GM23338 (cell line): ENCODE measurements at places on chromosomes 5 and 9. TPM values are rescaled to one million over a fixed set of nuclear protein-coding genes. Genes with fewer than 3 reads are reported as not detected.

Gene NMUR2
- 0.10 TPM in 1 of 2 replicates, not detected in the other for polyA plus RNA-seq

Gene TMEM252
- polyA plus RNA-seq = not detected in 2 replicates

Gene ESM1
- not detected in 2 replicates for polyA plus RNA-seq

Gene PRKACG
- polyA plus RNA-seq = not detected in 2 replicates

Gene SPOUT1
- polyA plus RNA-seq = 28.5 and 33.5 TPM in 2 replicates

Gene IL3
- not detected in 2 replicates for polyA plus RNA-seq

Gene TAS2R1
- polyA plus RNA-seq = 0.19 TPM in 1 of 2 replicates, not detected in the other

Gene IFNA21
- polyA plus RNA-seq = not detected in 2 replicates

Gene SLC34A1
- not detected in 2 replicates for polyA plus RNA-seq

Gene VCAN
- polyA plus RNA-seq = 133 and 137 TPM in 2 replicates

Gene HAPLN1
- polyA plus RNA-seq = 0.85 and 1.5 TPM in 2 replicates

Gene CDH12
- not detected in 2 replicates for polyA plus RNA-seq

Gene PCDHGB4
- 3.0 and 3.5 TPM in 2 replicates for polyA plus RNA-seq

Gene SH3TC2
- polyA plus RNA-seq = 0.10 TPM in 1 of 2 replicates, not detected in the other

Gene MYORG
- polyA plus RNA-seq = 1.3 and 1.5 TPM in 2 replicates

Gene FKTN
- 4.7 and 6.8 TPM in 2 replicates for polyA plus RNA-seq

Gene CMBL
- 23.5 and 24.1 TPM in 2 replicates for polyA plus RNA-seq

Gene PCDHGA8
- 0.70 and 1.1 TPM in 2 replicates for polyA plus RNA-seq

Gene AMBP
- 1.6 and 2.0 TPM in 2 replicates for polyA plus RNA-seq

Gene SLC25A46
- polyA plus RNA-seq = 12.5 and 14.1 TPM in 2 replicates

Gene PIGO
- polyA plus RNA-seq = 11.2 and 13.6 TPM in 2 replicates

Gene C9orf50
- polyA plus RNA-seq = not detected in 2 replicates

Gene SV2C
- 0.05 and 0.12 TPM in 2 replicates for polyA plus RNA-seq

Gene MRPL36
- 143 and 149 TPM in 2 replicates for polyA plus RNA-seq

Gene NXNL2
- polyA plus RNA-seq = 3.2 and 3.4 TPM in 2 replicates

Gene IL31RA
- polyA plus RNA-seq = not detected in 2 replicates

Gene IL33
- not detected in 2 replicates for polyA plus RNA-seq
